ENCODE measurements at places on chromosomes 5 and 9.
A peak's percentile ranks its signal among the peaks of the same experiment; 100 is the strongest.

- DNase-seq: no peak
Measured at GRCh38 chr5:122691931-122692330, 82.9 kb upstream of the SNX2 start.

DNA sequence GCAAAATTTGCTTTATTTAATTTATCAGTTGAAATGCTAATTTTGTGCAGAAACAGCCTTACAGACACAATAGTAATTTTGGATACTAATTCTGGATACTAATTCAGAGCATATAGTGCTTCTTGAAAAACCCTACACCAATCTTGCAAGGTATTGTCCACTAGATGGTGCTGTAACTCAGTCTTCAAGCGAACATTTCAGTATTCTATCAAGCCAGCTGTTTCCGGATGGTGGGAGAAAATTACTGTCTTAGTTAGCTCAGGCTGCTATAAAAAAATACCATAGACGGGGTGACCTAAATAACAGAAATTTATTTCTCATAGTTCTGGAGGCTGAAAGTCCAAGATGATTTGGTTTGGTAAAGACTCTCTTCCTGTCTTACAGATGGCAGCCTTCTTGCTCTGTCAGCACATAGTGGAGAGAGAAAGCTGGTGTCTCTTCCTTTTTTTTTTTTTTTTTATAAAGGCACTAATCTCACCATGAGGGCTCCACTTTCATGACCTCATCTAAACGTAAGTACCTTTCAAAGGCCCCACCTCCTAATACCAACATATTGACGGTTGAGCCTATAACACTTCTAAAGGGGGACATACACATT, 1306.5 kb upstream of the CDH9 start:
- DNase-seq: no peak

GRCh38 chr9:91033797-91034196, 232.2 kb downstream of the SYK start:
- DNase-seq: peak; percentile 72

GRCh38 chr9:98888801-98889421, 54.8 kb upstream of the COL15A1 start:
- no peak for DNase-seq

DNA sequence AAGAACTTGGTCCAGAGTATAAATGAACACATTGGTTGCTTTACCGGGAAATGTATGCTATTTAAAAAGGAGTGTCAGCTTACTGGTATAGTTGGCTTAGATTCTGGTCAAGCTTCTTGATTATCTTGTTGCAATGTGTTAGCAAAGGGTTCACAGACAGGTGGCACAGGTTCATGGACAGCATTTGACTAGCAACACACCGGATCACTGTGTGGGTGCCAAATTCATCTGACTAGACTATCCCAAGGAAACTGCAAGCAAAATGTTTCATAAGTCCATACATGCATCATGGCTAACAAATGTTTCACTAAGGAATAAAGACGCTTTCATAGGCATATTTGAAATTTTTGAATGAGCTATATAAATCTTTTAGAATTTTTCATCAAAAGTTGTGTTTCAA, 274.1 kb downstream of the PLK2 start:
- DNase-seq: no peak

- no peak for DNase-seq
Measured at GRCh38 chr5:119789406-119790117, 160.2 kb downstream of the FAM170A start.

- DNase-seq: no peak
Measured at GRCh38 chr5:155103146-155103545, 89.6 kb downstream of the KIF4B start.

DNA sequence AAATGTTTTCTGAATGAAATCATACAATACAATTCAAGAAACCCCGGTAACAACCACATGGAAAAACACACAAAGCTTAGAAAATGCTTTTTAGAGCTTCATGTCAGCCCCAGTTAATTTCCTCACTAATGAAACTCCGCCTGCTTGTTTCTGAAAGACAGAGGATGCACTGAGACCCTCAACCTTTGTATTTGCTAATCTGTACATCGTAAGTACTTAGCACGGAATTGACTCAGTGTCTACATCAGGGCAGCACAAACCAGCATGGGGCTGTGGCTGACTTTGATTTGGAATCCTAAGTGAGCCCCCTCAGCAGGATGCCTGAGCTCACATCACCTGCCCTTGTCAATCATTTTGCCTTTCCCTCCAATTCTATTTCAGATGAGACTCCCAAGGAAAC, 499.1 kb upstream of the MPDZ start:
- no peak for DNase-seq

GRCh38 chr5:31443572-31443971, 88.3 kb downstream of the DROSHA start:
- DNase-seq: no peak

DNA sequence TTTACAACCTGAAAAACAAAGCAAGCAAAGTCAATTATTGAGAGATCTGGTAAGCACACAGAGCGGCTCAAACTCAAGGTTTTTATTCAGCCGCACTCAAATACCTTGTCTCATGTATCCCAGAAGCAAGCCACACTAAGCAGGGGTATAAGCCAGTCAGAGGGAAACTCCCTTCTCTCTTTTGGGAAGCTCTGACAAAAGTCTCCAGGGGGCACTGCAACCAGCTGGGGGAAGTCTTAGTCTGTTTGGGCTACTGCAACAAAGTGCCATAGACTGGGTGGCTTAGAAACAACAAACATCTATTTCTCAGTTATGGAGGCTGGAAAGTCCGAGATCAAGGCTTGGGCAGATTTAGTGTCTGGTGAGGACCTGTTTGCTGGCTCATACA, 246.0 kb downstream of the ENC1 start:
- DNase-seq: no peak

DNA sequence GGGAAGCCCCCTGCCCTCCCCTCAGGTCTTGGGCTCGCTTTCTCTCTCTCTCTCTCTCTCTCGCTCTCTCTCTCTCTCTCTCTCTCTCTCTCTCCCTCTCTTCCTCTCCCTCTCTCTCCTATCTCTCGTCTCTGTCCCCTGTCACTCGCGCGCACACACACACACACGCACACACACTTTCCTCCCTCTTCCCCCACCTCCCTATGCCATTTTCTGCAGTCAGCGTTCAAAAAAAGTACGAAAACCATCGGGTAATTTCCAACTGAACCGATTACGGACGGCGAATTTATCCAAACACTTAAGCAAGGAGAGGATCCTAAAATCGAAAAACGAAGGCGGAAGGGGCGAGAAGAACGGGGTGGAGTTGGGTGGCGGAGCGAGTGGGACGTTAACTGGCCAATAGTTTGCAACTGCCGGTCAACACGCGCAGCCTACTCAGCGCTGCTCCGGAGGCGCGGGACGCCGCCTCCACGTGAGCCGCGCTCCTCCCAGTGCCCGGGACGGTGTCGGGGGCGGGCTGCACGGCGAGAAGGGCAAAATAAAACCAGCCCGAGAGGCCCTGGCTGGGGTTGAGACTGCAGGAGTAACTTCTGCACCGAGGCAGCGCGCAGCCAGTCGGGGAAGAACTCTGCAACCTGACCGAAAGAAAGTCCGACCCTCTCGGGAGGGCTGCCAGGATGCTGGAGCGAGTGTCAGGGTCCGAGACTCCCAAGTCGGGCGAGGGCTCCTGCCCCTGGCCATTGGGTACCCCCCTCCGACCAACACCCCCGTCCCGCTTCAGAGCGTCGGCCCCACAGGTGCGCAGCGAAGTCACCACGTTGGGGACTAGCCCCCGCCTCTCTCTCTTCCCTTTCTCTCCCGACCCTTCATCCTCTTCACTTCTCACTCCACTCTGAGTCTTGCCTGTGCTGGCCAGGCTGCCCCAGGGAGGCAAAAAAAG, 24.9 kb upstream of the ELAVL2 start:
- no peak for DNase-seq

DNA sequence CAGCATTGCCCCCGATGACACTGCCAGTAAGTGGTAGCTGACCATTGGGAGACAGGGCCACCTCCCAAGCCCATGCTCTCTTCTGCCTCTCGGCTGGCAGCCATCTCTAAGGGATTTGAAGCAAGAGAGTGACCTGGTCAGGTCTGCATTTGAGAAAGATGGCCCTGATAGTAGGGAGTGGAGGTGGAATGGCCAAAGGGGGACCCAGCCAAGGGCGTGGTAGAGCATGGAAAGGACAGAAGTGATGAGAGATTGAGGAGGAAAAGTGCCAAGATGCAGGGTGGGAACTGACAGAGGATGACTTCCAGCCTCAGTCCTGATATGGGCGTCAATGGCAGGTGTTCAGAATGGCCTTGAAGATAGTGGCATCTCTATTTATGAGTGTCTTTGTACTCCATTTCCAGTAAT, 9.0 kb downstream of the ABL1 start:
- DNase-seq: no peak

GRCh38 chr5:110908848-110909247, 162.7 kb upstream of the TSLP start:
- no peak for DNase-seq

- DNase-seq: no peak
Measured at GRCh38 chr5:163695830-163696578, 190.6 kb downstream of the MAT2B start.

- DNase-seq: no peak
Measured at GRCh38 chr5:64497386-64497785, 8.4 kb upstream of the RGS7BP start.

DNA sequence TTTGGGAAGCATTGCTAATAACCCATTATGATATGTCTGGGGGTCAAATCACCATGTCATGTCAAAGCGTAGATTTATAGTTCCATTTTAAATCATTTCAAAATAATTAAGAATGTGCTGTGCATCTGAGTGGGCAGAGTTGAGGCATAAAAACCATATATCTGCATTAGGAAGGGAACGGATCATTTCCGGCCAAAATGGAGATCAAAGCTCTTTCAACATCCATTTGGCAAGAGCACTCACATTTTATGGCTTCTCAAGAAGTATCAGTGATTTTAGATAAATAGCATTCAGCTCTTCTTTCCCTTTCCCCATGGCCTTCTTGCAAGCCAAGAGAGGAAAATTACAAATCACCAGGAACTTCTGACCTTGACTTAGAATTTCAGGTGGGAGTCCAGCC, 89.9 kb downstream of the HSPA4 start:
- no peak for DNase-seq

- DNase-seq: no peak
Measured at GRCh38 chr5:123223921-123224320, 134.9 kb downstream of the PRDM6 start.

DNA sequence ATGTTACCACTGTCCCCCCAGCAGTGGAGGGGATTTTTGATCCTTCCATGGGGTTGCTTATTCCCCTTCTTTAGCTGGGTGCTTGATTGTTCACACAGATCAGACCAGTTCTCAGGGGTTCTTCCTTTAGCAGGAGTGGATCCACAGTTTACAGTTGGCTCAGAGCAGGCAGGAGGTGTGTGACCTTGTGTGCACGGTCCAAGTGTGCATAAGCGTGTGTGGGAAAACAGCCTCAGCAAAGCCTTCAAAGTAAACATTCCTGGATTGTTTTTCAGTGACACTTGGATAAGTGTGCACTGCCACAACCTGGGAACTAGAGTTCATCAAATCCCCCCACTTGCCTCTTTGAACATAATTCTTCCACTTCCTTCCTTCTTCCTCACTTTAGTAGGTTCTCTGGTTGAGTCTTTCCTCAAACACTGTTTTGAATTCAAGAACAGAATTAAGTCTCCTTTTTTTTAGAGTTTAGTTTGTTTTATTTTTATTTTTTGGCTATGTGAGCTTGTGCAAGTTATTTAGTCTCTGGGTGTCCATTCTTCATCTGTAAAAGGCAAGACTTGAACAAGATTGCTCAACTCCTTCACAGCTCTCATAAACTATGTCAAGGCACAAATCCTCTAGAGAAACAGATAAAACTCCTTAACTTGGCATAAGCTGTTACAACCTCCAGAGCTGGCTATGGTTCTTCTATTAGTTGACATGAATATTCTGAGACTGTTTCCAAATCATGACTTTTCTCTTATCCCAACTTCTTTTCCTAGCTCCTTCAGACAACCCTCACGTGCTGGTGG, 78.0 kb downstream of the OSMR start:
- no peak for DNase-seq

GRCh38 chr5:71651579-71651978, 64.4 kb downstream of the MCCC2 start:
- peak; percentile 20 for DNase-seq

GRCh38 chr9:127780126-127780885, 1.8 kb upstream of the SH2D3C start:
- no peak for DNase-seq

DNA sequence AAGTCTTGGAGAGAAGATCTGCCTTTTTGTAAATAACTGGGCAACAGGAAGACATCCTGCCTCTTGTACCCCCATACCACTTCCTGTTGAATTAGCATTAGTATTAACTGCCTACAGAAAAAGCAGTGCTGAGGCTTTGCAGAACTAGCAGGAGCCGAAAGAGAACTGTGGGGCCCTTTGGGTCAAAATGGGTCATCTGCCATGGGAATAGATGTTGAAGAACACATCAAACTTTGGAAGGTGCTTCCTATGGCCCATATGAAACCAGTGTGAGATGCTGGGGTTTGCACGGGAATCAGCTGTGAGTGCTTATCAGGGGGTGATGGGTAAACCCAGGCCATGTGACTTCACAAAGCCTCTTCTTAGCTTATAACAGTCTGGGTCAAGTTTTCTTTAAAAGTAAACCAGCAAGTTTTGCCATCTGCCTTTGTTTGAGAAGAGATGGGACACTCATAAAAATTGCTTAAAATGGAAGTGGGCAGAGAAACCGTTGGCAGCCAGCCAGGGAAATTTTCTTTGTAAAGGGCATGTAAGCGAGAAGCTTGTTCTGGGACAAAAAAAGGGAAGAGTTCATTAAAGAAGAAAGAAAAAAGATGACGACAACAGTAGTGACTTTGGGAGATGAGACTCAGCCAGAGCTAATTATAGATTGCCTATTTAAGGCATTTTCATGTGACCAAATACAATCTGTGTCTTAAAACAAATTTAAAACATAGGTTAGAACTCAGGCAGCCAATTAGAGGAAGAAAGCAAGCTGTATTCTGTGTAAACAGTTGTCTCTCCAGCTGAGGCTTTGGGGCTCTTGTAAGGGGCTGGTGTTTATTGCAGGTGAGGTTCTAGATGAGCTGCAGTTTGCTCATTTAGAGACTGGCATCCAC, 4.4 kb downstream of the SLC25A25 start:
- no peak for DNase-seq

- DNase-seq: no peak
Measured at GRCh38 chr5:15183520-15183919, 311.9 kb upstream of the ANKH start.

DNA sequence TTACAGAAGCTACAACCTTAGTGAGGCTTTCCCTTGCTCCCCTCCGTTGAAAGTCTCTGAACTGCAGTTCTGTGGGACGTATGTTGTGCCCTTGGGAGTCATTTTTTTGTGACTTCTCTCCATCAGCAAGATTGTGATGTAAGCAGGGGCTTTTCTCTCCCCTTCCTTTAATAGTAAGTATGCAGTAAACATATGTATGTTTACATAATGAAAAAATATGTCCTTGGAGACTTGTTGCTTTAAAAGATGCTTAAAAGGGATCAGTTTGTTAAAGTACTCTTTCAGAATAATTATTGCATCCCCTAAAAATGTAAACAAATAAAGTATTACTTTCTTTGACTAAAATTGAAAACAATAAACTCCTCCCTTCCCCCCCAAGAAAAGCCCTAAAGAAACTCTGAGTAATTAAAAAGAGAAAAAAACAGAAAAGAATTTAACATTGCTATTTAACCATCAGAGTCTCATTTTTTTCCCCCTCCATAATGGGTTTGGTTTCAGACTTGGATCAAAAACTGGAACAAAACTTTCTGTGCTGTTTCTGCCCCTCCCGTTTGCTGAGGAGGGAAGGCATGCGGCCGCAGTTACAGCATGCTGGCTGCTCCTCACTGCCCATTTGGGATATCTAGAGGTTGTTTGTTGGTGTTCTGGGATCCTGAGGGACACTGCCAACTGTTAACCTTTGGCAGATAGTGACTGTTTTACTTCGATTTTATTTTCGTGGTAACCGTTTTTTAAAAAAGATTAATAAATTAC, 40.2 kb downstream of the TRIO start:
- no peak for DNase-seq
